Mammary epithelial cell (primary cell): ENCODE measurements at places on chromosomes 5 and 9. TPM values are rescaled to one million over a fixed set of nuclear protein-coding genes. Genes with fewer than 3 reads are reported as not detected.

LCN1 gene
- not detected in 2 replicates for total RNA-seq

PCDHA1 gene
- total RNA-seq = not detected

FCN2 gene
- total RNA-seq = not detected

GPX3 gene
- total RNA-seq = 0.43 TPM in 1 of 2 replicates, not detected in the other

LCN15 gene
- total RNA-seq = not detected in 2 replicates
